Femur (tissue), 1 donor: ENCODE measurements at places on chromosomes 3 and 15.
A peak's percentile ranks its signal among the peaks of the same experiment; 100 is the strongest.

- DNase-seq, result no peak
These were observed 12.8 kb upstream of the SRP14 start for GRCh38 chr15:40051616-40052415.

- DNase-seq, result no peak
These were observed 29.6 kb upstream of the GREM1 start for GRCh38 chr15:32688151-32688639.

GRCh38 chr3:130626049-130626448, 109.1 kb downstream of the COL6A6 start:
- DNase-seq, result peak; percentile 59

- no peak for DNase-seq
These were observed 7.1 kb downstream of the EIF4E3 start for GRCh38 chr3:71718072-71718471.

- peak; percentile 33 for DNase-seq
These were observed at the start of gene NUP210 for GRCh38 chr3:13420045-13420830. Gene NUP210 (minus strand): TSS chr3:13420322. CDS start chr3:13420226, 96 bp downstream.

DNA sequence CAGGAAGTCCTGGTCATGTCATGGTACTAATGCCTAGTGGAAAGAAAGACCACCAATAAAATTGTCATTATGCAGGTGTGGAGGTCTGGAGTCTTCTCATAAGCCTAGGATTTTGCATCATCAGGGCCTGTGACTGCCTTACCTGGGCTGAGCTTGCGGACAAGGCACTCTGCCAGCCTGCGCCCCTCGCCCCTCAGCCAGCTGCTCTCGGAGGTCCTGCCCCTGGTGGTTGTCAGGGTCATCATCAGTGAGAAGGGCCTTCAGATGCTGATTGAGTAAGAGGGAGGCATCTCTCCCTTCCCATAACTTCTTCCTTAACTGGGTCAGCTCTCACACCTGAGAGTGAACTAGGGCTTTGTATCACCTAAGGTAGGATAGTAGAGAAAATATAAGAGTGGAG, 132.8 kb downstream of the DCLK3 start:
- DNase-seq, result no peak

- peak; percentile 24 for DNase-seq
These were observed 301.2 kb downstream of the MECOM start for GRCh38 chr3:169362301-169362700.

GRCh38 chr15:100565591-100565990, 36.4 kb downstream of the LINS1 start:
- no peak for DNase-seq

- no peak for DNase-seq
These were observed 1689.2 kb downstream of the OTOL1 start for GRCh38 chr3:163185721-163186350.

- DNase-seq, result no peak
These were observed 31.6 kb downstream of the NKIRAS1 start for GRCh38 chr3:23885210-23885609.

DNA sequence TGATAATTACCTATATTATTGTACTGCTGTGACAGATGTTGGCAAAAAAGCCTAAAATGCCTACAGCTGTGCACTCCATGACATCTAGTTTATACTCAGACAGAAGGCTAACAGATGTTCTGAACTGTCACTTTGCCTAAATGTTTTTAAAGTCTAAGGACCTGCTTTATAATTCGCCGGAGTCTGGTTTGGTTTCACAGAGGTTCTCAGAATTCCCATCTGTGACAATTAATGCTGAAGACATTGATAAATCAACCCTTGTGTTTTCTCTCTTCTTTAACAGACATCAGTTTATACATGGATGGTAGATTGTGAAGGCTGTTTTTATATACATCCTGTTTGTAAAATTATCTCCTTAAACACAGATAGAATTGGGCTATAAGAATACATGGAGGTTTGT, 19.8 kb upstream of the SOX2 start:
- DNase-seq, result no peak

DNA sequence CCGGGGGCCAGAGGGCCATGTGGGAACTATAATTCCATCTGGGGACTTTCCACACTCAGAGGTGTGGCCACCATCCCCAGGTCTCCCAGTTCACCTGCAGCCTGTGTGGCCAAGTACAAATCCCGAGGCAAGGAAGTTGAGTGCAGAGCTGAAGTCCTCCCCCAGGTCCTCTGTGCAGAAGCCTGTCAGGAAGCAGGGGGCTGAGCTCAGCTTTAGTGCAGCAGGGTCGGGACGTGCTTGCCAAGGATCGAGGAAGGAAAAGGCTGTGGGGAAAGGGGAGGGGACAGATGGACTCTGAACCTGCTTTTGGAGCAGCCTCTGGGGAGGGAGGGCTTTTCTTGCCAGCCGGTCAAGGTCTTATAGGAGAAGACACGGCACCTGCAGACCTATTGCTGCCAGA, 67.7 kb downstream of the CHRNA7 start:
- DNase-seq, result no peak

GRCh38 chr3:150454622-150455021, 46.5 kb downstream of the TSC22D2 start:
- no peak for DNase-seq

DNA sequence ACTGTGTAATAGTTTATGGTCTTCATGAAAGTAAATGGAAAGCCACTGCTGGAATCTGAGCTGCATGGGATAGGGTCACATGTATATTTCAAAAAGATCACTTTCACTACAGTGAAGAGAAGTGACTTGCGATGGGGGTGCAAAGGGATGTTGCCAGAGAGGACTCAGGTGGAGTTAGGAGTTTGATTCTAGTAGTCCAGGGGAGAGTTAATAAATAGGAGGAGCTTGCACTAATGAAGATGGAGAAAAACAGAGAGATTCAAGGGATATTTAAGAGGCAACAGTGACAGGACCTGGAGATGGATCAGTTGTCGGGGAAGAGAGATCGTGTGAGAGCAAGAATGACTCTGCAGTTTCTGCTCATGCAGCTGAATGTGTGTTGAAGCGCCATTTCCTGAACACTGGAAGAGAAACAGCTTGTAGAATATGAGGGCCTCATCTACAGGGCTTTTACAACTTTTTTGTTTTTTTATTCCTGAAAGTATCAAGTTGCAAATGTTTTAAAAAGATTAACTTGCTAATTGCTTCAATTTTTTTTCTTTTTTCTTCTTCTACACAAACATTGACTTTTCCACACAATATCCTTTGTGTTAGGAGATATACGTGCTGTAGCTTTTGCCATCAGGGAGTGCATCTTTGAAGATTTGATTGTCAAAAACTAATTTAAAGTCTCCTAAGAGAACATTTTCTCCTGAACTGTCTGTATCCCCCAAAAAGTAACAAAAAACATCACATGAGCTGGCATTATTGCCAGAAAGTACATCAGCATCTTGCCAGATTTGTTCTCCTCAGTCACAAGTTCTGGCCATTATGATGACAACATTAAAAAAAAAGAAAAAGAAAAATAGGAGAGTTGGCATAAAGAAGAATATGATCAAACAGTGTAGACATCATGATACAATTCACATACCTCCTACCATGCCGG, 37.5 kb downstream of the SETMAR start:
- no peak for DNase-seq

DNA sequence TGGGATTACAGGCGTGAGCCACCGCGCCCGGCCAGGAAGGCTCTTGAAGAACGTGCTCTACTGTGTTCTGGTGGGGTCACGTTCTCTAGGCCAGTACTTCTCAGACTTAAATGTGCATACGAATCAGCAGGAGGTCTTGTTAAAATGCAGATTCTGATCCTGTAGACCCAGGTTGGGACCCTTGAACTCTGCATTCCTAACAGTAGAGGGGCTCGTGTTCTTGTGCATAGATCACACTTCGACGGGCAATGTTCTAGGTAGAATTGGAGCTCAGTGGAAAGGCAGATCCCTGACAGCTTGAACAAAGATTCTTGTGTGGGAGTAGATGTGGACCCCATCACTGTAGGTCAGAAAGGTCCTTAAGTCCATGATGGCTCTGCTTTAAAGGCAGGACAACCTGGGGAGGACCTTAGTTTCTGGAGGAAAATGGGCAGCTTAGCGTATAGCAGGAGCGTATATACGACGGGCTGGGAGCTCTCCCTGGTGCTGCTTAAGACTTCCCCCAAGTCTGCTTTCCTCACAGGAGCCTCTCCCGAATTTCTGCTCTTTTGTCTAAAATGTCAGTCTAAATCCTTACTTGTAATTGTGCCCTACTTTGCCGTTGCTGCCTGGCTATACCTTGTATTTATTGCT, 16.9 kb upstream of the FAM81A start:
- DNase-seq, result peak; percentile 30

- peak; percentile 63 for DNase-seq
These were observed 27.7 kb upstream of the IL20RB start for GRCh38 chr3:136929977-136930670.

- no peak for DNase-seq
These were observed 30.3 kb upstream of the CPOX start for GRCh38 chr3:98623572-98624280.

DNA sequence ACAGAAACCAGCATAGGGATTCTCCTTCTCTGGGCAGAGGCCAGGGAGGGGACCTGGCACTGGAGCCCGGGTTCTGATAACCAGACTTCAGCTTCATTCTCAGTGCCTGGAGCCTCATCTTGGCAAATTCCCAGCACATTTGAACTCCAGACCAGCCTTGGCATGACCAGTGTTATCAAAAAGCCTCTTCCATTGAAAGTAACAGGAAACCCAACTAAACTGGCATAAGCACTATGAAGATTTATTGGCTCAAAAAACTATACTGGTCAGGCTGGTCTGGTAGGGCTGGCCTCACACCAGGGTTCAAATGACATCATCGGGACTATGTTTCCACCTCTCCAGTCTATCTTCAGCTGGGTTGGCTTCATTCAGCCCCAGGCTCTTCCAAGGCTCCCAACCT, 48.1 kb upstream of the THUMPD3 start:
- DNase-seq, result no peak

GRCh38 chr3:171306631-171307030, 153.6 kb downstream of the TNIK start:
- peak; percentile 88 for DNase-seq

DNA sequence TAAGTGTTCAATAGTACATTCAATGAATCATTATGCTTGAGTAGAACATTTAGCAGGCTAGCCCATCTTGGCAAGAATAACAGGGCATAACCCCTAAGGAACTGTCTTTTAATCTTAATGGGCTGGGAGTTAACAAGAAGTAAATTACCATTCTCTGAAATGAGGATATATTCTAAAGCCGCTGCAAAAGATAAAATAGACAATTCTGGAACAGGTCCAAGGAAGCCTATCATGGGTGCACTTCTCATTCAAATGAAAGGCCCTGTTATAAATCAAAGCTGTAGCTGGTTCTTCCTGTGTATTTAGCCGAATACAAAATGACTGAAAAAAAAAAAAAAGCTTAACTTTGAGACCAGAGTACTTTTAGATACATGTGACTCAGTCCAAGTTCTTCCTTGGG, 15.6 kb downstream of the MTHFS start:
- no peak for DNase-seq

DNA sequence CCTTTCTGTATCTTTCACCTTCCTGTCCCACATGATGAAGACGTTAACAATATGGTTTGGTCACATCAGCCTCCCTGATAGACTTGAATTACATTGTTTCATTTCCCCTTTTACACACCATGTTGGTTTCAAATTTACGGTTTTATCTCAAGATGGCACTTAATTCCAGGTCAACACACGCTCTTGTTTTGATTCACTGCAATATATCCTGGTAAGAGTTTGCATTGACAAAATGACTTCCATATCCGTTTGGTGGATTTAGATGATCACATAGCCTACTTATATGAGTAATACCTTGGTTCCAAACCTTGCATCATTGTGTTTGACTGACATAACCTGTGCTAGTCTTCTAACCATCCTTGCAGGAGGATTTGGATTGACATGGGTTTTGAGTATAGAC, 499.4 kb downstream of the ROBO1 start:
- no peak for DNase-seq

DNA sequence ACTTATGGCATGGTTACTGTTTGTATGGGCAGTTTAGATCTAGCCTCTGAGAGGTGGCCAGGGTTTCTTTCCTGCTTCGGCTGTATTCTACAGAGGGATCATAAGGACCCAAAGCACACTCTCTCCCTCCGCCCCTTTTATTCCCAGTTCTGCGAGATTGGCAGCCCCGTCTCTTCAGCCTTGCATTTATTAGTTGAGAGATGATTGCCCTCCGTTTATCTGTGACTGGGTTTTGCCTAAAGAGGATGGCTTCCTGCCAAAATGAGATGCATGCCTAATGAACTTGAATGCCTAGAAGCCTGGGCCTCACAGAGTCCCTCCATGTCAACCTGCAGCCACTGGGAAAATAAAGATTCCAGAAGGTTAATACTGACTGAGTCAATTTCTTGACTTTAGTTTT, 97.1 kb upstream of the CHL1 start:
- DNase-seq, result no peak

DNA sequence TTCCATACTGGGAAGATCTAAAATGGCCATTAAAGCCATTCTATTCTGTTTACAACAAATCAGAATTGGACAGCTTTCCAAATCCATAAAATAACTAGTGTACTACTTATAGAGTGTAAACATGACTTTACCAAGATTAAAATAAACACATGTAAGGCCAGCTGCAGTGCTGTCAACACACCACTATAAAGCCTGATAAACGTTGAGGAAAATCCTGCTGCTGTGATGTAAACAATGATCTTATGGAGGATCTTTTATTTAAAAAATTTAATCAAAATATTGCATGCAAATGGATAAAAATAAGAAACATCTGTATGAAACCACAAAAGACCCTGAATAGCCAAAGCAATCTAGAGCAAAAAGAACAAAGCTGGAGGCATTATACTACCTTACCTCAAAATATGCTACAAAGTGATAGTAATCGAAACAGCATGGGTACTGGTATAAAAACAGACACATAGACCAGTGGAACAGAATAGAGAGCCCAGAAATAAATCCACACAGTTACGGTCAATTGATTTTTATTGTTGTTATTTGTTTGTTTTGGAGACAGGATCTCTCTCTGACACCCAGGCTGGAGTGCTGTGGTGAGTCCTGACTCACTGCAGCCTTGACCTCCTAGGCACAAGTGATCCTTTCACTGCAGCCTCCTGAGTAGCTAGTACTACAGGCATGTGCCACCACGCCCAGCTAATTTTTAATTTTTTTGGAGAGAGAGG, 428.8 kb upstream of the C2CD4B start:
- no peak for DNase-seq

- DNase-seq, result no peak
These were observed 486.8 kb upstream of the ALCAM start for GRCh38 chr3:104879919-104880318.

DNA sequence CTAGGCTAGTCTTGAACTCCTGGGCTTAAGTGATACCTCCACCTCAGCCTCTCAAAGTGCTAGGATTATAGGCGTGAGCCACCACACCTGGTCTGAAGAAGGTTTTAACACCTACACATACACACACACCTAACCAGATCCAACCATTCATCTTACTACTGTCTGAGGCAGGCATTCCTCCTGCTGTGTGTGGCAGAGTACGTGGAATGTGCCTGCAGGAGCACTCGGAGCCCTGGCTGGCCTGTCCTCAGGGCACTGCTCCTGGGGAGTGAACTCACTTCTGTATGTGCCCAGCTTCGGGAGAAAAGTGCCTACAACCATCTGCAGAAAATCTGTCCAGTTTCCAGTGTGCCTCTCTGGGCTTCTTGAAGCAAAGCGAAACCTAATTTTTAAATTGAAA, 58.2 kb upstream of the LIMD1 start:
- DNase-seq, result no peak
